CD4-positive, alpha-beta T cell treated with Interleukin-4 for 1 hour (primary cell): ENCODE measurements at places on chromosomes 3 and 15.

DNA sequence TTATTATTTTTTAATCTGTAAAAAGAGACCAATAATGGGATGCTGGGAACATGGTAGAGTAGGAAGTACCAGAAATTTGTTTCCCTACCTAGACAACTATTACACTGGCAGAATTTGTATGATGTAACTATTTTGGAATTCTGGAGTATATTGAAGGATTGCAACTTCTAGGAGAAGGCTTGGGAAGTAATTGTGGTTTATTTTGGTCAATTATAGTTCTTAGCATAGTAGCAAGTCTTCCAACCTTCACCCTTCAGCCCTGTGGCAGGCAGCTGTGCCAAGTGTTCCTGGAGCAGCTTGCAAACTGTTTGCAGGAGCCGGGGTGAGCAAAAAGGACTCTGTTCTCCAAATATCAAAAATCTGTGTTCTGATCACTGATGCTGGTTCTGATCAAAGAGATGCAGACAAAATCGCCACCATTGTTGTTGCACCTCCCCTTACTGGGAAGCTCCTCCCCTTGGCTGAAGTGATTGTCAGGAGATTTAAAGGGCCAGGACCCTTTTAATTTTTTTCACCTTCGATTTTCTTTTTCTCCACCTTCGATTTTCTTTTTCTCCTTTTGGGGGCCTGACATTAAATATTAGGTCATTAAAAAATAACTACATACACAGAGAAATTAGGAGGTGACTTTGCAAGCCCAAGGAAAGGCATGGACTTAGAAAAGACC lies 363.3 kb downstream of the SLC9A9 start:
- DNase-seq = no peak

DNA sequence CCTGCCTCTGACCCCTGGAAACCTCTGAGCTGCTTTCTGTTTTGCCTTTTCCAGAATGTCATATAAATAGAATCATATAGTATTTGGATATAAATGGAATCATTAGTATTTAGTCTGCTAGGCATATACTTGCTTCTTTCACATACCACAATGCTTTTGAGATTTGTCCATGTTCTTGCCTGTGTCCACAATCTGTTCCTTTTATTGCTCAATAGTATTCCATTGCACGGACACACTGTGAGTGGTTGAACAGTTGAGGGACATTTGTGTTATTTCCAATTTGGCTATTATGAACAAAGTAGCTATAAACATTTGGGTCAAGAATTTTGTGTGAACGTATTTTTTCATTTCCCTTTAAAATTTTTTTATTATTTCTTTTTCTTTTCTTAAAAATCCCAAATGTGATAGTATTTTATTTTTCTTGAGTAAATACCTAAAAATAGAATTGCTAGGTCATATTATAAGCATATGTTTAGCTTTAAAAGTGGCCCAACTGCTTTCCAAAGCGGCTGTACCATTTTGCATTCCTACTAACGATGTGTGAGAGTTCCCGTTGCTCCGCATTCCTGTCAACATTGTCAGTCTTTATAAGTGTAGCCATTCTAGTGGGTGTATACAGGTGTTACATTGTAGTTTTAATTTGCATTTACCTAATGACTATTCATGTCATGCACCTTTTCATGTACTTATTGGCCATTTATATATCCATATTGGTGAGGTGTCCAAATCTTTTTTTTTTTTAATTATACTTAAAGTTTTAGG lies 26.5 kb downstream of the WDR53 start:
- DNase-seq = no peak

DNA sequence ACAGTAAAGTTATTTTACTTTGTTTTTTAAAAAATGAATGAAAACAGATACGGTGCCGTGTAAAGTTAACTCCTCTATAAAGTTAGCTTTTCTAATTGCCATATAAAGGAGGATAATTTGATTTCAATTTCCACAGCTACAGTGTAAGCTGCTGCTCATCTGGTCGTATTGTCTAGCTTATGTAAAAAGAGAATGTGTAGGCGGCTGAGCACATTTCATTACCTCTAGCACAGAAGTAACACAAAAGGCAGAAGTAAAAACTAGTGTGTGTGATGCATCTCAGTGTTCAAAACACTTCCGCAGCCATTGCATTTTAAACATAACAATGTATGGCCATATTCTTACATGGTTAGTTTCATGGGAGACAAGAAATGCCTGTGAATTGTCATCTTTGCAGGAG lies 105.0 kb upstream of the P2RY1 start:
- no peak for DNase-seq

DNA sequence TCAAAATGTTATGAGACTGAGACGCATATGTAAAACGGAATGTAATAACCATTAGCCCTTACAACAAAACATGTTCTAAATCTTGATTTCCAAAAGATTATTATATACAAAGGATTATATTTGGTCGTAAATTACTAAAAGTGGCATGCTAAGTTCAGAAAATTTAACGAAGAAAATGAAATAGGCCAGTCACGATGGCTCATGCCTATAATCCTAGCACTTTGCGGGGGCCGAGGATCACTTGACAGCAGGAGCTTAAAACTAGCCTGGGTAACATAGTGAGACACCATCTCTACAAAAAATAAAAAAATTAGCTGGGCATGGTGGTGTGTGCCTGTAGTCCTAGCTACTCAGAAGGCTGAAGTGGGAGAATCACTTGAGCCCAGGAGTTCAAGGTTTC lies 29.0 kb downstream of the ACAD11 start:
- no peak for DNase-seq

GRCh38 chr3:112560307-112560706 lies 1.5 kb downstream of the ATG3 start:
- no peak for DNase-seq

GRCh38 chr15:40466426-40467260 lies 4.1 kb upstream of the CHST14 start:
- no peak for DNase-seq
